Left ventricle myocardium superior (tissue), 1 donor: ENCODE measurements at places on chromosomes 3 and 15.

DNA sequence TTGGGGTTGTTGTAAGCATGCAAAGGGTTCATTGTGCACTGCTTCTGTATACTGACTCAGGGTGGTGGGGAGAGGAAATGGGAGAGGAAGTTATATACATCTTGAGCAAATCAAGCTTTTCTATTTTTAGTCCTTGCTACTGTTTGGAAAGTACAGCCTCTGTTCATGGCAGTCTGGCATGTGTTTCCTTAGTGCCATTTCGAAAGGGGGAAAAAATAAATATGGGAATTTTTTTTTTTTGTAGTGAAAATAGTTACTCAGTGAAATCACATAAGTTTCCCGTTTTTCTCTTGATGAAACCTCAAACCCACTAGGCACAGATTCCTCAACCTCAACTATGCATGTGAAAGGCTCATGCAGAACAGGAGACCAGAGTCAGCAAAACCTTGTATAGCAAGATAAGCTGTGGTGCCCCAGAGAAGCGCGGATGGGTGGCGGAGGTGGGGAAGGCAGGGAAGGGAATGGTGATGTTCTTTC is 353.3 kb downstream of the LPP start:
- no peak for DNase-seq

DNA sequence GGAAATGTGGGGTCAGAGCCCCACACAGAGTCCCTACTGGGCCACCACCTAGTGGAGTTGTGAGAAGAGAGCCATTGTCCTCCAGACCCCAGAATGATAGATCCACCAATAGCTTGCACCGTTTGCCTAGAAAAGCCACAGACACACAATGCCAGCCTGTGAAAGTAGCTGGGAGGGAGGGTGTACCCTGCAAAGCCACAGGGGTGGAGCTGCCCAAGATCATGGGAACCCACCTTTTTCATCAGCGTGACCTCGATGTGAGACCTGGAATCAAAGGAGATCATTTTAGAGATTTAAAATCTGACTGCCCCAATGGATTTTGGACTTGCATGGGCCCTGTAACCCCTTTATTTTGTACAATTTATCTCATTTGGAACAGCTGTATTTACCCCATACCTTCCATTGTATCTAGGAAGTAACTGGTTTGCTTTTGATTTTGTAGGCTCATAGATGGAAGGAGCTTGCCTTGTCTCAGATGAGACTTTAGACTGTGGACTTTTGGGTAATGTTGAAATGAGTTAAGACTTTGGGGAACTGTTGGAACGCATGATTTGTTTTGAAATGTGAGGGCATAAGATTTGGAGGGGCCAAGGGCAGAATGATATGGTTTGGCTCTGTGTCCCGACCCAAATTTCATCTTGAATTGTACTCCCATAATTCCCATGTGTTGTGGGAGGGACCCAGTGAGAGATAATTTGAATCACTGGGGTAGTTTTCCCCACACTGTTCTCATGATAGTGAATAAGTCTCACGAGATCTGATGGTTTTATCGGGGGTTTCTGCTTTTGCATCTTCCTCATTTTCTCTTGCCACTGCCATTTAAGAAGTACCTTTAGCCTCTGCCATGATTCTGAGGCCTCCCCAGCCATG is 49.0 kb downstream of the CD200 start:
- DNase-seq = no peak

GRCh38 chr3:22117751-22118346 is 366.8 kb upstream of the ZNF385D start:
- DNase-seq = no peak

GRCh38 chr15:89777073-89777751 is 1.1 kb downstream of the MESP2 start:
- no peak for DNase-seq

DNA sequence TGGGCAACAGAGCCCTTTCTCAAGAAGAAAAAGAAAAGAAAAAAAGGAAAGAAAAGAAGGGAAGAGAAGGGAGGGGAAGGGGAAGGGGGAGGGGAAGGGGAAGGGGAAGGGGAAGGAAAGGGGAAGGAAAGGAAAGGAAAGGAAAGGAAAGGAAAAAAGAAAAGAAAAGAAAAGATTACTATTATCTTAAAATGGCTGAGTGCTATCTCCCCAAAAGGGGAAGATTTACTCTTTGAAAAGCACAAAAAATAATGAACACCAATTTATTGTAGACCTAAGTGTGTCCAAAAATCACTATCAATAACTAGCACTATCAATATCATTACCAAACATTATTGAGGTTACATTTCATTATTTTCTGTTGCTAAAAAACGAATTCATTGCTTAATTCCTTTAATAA is 89.0 kb downstream of the ATP1B3 start:
- no peak for DNase-seq

GRCh38 chr3:158918008-158918407 is 116.2 kb downstream of the MFSD1 start:
- DNase-seq = peak; percentile 30

DNA sequence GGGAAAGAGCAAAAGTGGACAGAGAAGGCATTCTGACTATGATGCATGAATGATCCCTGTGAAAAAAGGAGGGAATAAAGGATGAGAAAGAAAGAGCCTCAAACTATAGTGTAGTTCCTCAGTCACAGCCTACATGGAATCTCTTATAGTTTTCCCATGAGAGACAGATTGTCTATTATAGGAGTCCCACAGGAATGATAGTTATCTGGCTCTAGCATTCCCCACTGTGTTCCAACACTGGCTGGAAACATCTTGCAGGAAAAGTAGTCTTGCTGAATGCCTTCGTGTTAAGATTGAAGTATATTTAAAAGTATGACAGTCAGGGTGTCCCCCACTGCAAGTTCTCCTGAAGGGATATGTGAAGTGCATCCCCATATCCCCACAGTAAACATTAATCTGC is 641.5 kb upstream of the NECTIN3 start:
- no peak for DNase-seq
